ENCODE measurements at places on chromosomes 5 and 9. TPM values are rescaled to one million over a fixed set of nuclear protein-coding genes. Genes with fewer than 3 reads are reported as not detected.
A peak's percentile ranks its signal among the peaks of the same experiment; 100 is the strongest.

DNA sequence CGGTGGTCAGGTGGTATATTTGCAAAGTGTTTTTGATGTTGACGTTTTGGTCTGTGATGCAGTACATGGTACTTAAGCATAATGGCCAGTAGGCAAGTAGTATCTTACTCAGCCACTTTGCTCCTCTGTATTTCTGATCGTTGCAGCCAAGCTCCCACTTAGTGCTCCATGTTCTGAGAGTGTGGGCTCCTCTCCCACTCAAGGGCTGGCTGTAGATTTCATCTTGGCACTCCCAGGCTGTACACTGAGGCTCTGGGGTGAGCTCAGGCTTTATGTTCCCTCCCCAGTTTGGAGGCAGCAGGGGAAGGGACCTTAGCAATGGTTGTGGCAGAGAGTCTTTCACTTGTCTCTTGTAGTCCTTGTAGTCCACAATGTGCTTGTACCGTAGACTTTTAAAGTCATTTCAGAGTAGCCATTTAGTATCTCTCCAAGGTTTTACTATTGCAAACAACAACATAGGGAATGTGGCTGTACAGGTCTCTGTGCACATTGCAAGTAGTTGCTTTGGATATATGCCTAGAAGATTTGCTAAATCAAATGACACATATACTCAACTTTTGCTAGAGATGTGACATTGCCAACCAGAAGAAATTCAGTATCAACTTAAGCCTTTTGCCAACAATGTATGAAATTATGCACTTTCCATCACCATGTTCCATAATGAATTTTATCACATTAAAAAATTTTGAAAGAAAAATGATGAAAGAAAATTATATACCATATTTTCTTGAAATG lies 304.3 kb upstream of the CTNND2 start:
- no peaks in the 10 kb centered on the region for H3K36me3 ChIP-seq
- no peaks in the 10 kb centered on the region for H3K27me3 ChIP-seq
- H3K4me1 ChIP-seq, result no peaks in the 10 kb centered on the region
- no peak overlapping the region for H3K4me3 ChIP-seq
- DNase-seq, result no peak

DNA sequence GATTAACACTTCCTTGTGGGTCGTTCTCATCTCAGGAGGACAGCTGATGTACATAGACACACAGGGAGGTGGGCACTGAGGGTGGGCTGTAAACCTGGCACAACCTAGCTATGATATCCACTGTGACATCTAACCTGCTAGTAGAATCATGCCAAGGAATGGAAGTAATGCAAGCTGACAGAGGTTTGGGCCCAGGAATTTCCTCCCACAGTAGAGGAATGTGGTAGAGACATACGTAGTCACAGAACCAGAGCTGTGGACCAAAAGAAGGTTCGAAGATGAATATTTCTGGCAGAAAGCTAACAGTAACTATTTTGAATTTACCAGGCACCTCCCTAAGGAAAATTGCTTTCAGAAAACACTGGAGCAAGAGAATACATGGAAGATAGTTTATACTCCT lies 15.2 kb upstream of the DNAJC25 start:
- no peak for DNase-seq
- no peaks in the 10 kb centered on the region for H3K4me1 ChIP-seq
- H3K4me3 ChIP-seq, result no peak overlapping the region
- H3K36me3 ChIP-seq, result no peaks in the 10 kb centered on the region
- H3K27me3 ChIP-seq, result peaks cover 3% of the 10 kb centered on the region

- no peaks in the 10 kb centered on the region for H3K4me1 ChIP-seq
- no peak within 1 kb of the TSS for H3K4me3 ChIP-seq
- DNase-seq, result peak; percentile 51
These were observed at the start of gene GPX8 for GRCh38 chr5:55159763-55160492. GPX8 (plus strand) TSS chr5:55160171; CDS start chr5:55160193, 22 bp downstream.

DNA sequence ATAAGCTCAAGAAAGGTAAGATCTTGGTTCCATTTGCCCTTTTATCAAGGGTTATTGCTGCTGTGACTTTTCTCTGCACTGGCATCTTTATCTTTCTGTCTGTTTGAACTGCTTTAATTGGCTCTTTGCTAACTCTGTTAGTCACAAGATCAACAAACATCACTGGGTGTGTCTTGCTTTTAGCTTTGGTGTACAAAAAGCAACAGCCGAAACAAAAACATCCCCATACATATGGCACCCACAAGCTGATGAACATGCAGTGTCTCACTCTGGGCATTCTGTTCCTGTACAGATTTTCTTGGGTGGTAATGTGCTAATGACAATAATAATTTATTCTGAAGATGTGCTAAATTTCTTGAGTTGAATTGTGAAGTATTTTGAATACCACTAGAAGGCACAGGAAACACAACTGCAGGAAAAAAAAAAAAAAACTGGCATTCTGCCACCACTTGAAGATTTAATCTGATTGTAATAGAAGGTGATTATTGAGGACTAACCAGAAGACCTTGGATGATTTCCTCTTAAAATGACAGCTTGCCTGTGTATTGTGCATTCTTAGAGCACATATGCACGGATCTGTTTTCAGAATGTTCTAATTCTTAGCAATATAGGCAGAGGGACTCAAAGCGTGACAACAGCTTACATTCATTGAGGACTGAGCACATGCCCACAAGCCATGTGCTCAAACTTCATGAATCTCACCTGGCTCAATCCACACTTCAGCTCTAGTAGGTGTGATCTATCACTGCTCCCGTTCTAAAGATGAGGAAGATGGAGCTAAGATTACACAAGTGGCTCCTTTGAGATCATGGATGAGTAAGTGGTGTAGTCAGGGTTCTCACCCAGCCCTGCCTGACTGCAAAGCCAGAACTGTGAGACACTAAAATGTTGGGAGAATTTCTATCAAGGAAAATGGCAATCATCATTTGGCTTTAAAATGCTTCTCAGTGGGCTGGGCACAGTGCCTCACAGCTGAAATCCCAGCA lies 96.4 kb downstream of the EBF1 start:
- H3K4me3 ChIP-seq, result no peak overlapping the region
- DNase-seq, result peak; percentile 21
- no peaks in the 10 kb centered on the region for H3K36me3 ChIP-seq

DNA sequence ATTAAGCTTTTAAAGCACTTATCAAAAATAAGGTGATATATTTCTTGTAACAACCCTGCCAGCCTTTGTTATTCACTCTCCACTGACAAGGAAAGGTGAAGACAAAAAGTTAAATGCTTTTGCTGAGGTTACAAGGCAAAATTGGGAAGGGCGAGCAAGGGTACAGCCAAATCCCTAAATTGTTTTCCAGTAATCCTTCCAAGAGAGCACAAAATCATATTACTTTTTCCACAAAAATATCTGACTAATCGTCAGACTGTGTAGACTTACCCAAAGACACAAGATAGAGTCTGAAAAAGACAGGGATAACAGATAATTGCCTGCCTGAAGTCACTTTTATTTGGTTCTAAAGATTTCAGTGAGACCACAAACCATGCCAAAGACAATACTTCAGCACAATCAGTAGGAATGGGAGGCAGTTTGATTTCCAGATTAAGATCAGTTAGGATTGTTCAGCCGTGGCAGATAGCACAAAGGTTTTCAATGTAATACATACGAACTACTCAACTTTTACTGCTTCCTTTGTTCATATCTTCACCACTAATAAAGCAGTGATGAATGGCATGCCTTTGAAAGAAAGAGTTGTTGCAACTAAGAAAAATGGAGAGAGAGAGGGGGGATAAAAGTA lies 383.8 kb upstream of the TUSC1 start:
- DNase-seq, result no peak
- H3K27me3 ChIP-seq, result no peaks in the 10 kb centered on the region
- no peaks in the 10 kb centered on the region for H3K4me1 ChIP-seq
- H3K4me3 ChIP-seq, result no peak overlapping the region

DNA sequence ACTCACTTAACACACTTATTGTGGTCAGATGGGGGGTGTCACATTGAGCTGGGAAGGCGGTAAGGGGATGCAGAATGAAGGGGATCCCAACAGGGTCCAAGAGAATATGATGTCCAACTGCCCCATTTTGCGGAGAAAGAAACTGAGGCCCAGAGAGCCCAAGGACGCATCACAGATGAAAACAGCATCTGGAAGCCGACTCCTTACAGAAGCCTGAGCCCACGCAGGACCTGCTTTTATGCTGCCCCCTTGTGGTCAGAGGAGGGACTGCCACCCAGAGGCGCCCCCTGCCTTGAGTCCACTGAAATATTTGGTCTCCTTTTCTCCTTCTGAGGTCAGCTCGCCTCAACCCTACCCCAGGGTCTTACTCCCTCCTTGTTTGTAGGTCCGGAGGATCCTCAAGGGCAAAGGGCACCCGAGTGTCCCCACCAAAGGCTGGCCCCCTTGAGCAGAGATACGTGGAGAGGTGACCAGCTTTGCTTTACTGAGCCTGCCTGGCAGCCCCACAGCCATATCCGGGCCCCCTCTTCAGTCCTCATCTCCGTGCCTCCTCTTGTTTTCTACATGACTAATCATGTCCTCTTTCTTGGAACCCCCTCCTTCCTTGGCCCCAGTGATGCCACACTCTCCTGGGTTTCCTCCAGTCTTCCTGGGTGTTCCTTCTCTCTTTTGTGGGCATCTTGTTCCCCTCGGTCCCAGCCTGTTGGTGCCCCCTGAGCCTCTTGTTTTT lies 30.0 kb upstream of the TTLL11 start:
- DNase-seq, result peak; percentile 54
- H3K27me3 ChIP-seq, result peaks cover 15% of the 10 kb centered on the region
- no peaks in the 10 kb centered on the region for H3K36me3 ChIP-seq
- no peak overlapping the region for H3K4me3 ChIP-seq
- H3K4me1 ChIP-seq, result peaks cover 5% of the 10 kb centered on the region

The C8G gene
- polyA plus RNA-seq, result not detected
